Lung (tissue), 17 donors: ENCODE measurements at places on chromosomes 4 and X.

GRCh38 chrX:24838629-24839028 lies 144.9 kb downstream of the POLA1 start:
- DNase-seq, result no peak

DNA sequence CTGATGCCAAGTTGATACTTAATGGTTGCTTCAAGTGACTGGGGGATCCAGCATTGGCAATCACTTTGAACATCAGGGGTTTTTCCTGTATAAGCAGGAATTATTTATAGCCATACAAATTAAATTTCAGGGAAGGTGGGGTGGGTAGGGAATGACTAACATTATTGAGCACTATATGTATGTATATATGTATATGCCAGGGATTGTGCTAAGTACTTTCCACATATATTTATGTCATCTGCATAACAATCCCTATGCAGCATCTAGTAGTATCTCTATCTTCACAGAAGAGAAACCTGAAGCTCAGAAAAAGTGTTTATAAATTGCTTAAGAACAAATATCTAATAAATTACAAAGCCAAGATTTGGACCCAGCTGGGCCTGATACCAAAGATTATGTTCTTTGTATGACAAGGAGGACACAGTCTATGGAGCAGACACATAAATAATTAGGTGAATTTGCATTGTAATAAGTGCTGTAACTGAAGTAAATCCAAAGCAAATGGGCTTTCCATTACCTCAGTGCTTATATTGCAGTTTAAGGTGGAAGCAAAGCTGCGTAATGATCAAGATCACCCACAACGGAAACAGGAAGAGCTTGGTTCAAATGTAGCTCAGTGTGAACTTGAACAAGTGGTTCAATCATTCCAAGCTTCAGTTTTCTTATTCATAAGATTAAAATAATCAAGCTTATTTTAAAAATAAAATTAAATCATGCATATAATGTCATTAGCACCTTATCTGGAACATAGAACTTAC lies 18.9 kb upstream of the RASGEF1B start:
- no peak for DNase-seq

DNA sequence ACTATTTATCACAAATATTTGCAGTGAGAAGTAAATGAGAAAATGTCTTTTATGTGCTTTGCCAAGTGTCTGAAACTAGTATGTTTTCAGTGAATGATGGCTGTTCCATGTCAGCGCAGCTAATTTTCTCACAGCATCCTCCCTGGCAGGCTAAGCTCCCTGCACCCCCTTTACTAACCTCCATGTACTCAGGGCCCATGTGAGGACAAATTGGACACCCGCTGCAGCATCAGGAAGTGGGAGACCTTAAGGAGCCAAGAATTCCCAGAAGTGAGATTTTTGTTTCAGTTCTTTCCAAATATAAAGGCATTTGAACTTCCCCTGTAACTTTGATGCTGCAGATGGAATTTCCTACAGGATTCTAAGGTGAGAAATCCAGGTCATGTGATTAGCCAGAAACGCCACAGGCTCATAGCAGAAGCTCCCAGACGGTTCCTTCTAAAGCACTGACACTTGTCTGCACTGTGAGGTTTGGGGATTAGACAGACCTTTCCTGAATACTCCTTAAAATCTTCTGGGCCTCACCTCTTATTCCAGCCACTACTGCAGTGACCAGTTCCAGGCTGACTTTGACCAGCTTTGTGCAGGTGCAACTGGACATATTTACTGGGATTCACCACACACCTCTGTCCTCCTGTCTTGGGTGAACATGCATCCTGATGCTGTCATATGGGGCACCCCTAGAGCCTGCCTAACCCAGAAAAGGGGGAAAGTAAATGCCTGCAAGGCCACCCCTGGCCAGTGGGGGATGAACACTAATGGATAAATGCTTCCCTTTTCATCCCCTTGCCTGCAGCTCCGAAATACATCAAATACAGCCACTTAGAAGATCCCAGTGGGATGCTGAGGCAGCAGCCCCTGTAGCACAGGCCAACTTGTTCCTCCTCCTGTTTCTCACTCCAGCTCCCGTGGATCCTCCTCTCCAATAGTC lies 45.9 kb downstream of the LGI2 start:
- no peak for DNase-seq

- no peak for DNase-seq
Measured at GRCh38 chr4:139438141-139438540, 15.8 kb upstream of the RAB33B start.

- DNase-seq, result no peak
Measured at GRCh38 chrX:68784816-68785215, 44.0 kb upstream of the EFNB1 start.

DNA sequence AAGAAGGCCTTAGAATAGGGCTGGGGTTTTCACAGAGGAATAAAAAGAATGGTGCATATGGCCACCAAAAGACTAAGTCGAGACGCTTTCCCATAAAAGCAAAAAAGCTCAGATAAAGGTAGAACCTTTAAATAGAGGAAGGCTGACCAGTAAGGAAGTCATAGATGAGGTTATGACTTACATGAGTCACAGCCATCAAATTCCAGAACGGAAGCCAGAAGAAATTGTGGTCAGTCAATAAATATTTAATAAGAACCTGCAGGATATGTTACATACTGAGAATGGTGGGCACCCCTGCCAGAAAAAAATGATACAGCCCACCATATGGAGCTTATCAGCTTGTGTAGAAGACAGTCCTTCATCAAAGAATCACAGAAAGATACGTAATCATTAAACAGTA lies 120.1 kb downstream of the MANBA start:
- no peak for DNase-seq

DNA sequence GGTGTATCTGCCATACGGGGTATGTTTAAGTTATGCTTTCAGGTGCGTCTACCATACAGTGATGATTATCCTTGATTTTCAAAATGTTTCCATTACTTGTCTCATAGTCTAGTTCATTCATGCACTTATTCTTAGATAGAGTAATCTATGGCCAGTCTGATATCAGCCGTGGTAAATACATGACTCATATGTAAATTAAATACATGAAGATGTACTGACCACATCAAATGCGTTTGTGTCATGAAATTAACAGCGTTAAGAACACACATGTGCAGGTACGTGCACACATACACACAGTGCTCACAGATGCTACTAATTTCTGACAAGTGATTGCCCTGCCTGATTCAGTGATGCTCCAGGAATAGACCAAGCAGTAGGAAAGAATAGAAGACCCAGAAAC lies 75.2 kb upstream of the EXOC1L start:
- no peak for DNase-seq

DNA sequence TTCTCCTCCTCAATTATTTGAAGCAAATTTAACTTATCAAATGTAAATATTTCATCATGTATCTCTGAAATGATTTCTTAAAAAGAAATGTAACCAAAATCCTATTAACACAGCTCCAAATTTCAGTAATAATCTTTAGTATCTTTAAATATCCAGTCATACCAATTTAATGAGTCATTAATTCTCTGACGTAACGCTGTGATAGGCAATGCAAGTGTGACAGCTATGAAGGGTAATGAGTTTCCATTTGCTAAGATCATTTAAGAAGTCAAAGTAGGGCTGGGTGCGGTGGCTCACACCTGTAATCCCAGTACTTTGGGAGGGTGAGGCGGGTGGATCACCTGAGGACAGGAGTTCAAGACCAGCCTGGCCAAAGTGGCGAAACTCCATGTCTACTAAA lies 15.6 kb downstream of the RPS3A start:
- DNase-seq, result no peak

GRCh38 chr4:165715989-165716388 lies 157.0 kb upstream of the TLL1 start:
- DNase-seq, result no peak

DNA sequence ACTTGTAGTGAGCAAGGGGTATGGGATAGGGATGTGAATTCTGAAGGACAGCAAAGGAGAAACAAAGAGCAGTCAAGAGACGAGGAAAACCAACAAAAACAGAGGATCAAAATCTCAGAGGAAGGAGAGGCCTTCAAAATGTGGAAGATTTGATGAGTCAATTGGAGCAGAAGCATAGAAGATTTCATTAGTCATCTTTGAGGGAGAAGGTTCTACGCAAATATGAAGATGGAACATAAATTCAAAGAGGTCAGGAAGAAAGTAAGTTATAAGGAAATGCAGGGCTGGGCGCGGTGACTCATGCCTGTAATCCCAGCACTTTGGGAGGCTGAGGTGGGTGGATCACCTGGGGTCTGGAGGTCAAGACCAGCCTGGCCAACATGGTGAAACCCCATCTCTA lies 35.4 kb downstream of the MID2 start:
- no peak for DNase-seq
